ENCODE measurements at places on chromosomes 4 and X. TPM values are rescaled to one million over a fixed set of nuclear protein-coding genes. Genes with fewer than 3 reads are reported as not detected.

RASL11B gene
- total RNA-seq = not detected

CYLC1 gene
- not detected for total RNA-seq

UGT2B7 gene
- not detected for total RNA-seq

TMPRSS11A gene
- total RNA-seq = not detected

WDR17 gene
- 0.52 TPM for total RNA-seq

SPANXN1 gene
- total RNA-seq = not detected

TRIM2 gene
- 43.7 TPM for total RNA-seq

FAM241A gene
- total RNA-seq = 0.03 TPM

CT47B1 gene
- total RNA-seq = not detected

ZNF595 gene
- 9.2 TPM for total RNA-seq

TMEM255A gene
- 0.41 TPM for total RNA-seq

REELD1 gene
- not detected for total RNA-seq

PRPS2 gene
- total RNA-seq = 47.3 TPM

XAGE2 gene
- not detected for total RNA-seq

USP17L22 gene
- total RNA-seq = not detected

TNIP3 gene
- not detected for total RNA-seq

N4BP2 gene
- 5.1 TPM for total RNA-seq

GASK1B gene
- total RNA-seq = 44.9 TPM

DNA sequence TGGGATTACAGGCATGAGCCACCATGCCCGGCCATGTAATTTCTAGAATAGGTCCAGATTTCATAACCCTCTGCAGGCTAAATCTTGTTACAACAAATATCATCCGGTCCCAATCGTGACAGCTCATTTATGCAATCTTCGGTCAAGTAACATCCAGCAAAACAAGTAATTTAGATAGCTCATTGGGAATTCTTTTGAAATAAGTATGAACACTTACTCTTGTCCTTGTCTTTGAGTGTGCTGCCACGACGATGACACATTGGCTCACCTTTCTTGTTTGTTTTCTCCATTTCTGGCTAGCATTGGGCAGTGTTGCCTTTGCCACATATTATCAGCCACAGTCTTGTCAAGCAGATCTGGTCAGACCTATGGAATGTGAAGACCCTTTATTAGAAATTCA lies 92.0 kb downstream of the PHEX start:
- peak; percentile 44 for DNase-seq

GRCh38 chr4:109434007-109434971 lies 674 bp downstream of the SEC24B start:
- DNase-seq = peak; percentile 33

DNA sequence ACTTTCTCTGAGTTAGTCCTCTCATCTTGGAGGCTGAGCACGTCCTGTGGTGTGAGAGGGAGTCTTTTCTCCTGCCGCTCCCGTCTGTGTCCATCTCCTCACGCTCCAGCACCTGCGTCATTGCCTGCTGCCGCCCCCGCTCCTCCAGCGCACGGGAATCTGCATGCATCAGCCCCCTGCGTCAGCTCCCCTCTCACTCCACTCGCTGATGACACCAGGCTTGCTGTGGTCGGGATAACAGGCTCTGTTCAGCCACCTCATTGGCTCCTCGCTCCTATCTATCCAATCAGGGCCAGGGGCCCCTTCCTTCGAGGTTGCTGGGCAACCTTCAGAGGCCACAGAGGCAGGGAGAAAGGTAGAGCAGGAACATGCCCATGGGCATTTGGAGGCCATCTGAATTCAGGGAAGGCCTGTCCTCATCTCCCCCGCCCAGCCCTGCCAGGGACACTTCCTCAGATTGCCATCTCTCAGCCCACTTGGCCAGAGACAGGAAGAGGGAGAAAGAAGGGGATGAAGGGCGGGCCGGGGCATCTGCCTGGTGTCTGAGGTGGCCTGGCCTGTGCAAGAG lies 9.3 kb downstream of the ZNF185 start:
- no peak for DNase-seq

GRCh38 chrX:132444936-132445335 lies 43.9 kb downstream of the MBNL3 start:
- DNase-seq = no peak

DNA sequence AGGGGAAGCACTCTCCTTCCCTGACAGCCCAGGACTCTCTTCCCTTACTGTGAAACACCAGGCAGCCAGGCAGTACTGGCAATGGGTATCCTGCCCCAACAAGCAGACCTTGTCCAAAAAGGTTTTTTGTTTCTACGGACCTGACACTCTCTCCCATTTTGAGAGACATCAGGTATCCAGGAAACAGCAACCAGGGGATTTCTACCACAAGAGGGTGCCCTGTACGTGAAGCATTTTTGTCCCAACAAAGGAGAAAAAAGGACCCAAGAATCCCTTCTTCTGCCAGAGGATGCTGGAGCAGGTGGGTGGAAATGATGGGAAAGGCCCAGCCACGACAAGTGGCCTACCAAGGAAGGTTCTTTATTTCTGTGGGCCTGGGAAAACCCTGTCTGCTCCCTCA lies 65.7 kb upstream of the FGF13 start:
- no peak for DNase-seq

DNA sequence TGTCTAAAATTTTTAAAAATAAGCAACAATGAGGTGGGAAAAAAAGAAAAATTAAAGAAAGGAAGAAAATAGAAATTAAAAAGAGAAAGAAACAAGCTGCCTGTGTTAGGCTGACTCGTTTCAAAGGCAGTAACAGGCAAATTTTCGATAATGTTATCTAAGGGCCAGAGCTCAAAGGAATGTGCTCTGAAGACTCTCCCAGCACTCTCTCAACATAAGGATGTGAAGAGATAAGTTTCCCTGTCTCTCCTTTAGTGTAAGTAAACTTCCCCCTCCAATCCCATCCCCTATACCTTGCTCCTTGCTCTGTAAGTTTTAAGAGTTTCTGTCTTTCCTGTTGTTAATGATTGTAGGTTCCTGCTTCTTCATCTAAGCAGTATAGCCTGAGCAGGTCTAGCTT lies 172.8 kb downstream of the TEX13C start:
- no peak for DNase-seq

- no peak for DNase-seq
Measured at GRCh38 chr4:78138252-78138651, 81.1 kb downstream of the FRAS1 start.

DNA sequence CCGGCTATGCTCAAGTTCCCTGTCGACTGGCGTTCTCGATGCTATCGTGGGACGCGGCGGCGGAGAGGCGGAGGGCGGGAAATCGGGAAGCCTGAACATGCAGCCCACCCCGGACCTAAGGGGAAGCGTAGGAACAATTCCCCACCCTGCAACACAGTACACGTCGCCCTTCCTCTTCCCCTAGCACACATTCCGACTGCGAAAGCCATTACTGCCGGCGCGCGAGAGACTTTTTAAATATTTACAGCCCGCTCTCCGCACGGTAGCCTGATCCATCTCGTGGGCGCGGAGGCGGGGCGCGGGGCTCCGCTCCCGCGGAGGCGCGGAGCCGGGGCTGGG lies 48.1 kb upstream of the BCOR start:
- no peak for DNase-seq

DNA sequence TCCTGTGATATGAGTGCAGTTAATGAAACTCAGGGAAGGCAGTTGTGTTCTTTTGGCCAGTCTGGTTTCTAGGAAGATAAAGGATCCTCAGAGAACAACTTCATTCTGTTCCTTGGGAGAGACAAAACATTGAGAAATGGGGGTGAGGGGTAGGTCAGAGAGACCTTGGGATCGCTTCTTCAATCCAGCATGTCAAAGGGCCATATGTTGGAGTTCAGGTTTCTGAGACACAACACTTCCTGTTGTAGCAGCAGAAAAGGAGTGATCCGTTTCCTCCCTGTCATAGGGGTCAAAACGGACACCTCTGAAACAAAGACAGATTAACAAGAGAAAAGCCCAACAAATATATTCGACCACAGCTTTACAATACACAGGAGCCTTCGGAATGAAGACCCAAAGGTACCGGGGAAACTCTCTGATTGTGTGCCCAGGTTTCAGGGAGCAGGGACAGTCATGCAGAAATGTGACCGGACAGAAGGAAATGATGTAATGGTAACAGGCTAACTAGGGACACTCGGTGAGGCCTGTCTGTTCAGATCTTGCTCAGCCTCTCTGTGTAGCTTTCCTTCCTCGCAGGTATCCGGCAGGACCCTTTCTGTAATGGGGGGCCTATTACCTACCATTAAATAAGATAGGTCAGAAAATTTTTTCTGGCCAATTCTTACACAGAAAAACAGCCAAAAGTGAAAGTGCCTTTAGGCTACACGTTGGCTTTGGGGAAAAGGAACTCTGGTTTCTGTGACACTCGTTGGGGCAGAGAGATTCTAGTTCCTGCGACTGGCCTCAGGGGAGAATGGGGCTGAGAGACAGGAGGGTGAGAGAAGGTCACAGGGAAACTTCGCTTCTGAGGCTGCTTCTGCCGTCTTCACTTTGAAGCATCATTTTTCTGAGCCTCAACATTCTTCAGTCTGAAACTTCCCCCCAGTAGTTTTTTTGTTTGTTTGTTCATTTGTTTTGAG lies 103.3 kb upstream of the TLR3 start:
- DNase-seq = no peak

DNA sequence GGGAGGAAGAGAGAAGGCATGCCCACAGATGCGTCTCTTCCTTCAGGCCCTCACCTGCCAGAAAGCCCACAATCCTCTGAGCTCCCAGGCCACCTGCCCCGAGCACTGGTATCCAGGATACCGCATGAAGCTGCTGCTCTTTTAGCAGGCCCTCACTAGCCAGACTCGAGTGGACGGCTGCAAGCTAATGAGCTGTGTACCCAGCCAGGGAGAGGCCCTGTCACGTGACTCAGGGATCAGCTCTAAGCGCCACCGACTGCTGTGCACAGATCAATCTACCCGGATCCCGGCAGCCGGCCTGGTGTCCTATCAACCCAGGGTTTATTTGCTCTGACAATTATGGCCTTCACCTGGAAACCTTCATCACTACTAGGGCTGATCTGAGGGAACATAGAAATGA lies 39.0 kb downstream of the BCOR start:
- no peak for DNase-seq

- no peak for DNase-seq
Measured at GRCh38 chr4:94531991-94532789, 80.4 kb downstream of the PDLIM5 start.

DNA sequence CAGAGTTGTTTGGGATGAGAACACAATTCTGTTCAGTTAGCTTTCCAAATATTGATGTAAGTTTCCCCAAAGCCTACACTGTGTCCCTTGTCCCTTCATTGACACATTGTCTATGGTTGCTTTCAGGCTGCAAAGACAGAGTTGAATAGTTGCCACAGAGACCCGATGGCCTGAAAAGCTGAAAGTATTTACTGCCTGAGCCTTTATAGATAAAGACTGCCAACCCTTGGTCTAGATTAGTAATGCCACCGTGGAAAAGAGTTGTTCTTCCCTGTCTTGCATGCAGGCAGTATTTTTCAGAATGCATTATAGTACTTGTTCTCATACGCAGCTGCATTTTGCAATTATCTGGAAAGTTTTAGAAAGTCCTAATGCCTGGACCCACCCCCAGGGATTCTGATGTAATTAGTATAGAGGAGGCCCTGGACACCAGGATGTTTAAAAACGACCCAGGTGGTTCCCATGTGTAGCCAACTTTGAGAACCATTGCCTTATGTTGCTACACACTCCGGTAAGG lies 180.8 kb downstream of the FRMPD4 start:
- DNase-seq = no peak

- no peak for DNase-seq
Measured at GRCh38 chr4:2526559-2526958, 9.9 kb upstream of the FAM193A start.

DNA sequence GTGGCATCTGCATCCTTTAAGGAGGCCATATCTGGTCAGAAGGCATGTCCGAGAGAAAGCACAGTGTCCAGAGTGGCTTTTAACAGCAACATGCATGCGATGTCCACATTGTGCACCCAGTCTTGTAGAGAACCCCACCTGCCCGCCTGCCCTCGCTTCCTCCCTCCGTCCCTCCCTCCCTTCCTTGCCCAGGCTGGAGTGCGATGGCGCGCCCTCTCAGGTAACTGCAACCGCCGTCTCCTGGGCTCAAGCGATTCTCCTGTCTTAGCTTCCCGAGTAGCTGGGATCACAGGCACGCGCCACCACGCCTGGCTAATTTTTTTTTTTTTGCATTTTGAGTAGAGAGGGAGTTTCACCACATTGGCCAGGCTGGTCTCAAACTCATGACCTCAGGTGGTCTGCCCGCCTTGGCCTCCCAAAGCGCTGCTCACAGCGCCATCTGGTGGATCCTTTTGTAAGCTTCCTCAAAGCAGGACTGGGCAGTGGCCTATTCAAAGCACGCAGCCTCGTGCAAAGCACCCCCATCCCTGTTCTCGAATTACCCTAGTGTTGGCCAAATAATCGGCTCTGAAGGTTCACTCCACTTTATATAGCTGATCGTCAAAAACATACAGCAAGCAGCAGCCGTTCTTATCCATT lies 15.0 kb downstream of the BRCC3 start:
- no peak for DNase-seq

- no peak for DNase-seq
Measured at GRCh38 chr4:108637856-108638255, 12.5 kb upstream of the OSTC start.

GRCh38 chr4:102501447-102501696 lies 213 bp downstream of the NFKB1 start:
- DNase-seq = no peak

GRCh38 chr4:39469429-39470077 lies 10.7 kb downstream of the LIAS start:
- peak; percentile 82 for DNase-seq

- no peak for DNase-seq
Measured at GRCh38 chr4:35725131-35725530, 519.2 kb downstream of the ARAP2 start.

DNA sequence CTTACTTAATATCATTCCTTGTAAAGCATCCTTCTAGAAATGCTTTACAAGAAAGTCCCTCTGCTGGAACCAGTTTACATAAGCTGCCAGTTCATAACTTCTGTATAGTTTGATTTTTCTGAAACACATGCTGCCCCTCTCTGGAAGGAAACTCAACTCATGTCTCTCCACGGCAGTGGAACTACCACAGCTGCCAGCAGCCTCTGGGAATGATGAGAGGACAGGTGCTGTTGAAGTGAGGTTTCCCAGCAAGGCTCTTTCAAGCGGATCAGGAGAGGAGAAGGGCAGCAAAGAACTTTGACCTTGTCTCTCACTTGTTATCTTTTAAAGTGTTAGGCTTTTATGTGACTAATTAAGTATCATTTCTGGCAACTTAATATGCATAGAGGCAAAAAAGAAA lies 7.3 kb downstream of the GRPR start:
- no peak for DNase-seq

DNA sequence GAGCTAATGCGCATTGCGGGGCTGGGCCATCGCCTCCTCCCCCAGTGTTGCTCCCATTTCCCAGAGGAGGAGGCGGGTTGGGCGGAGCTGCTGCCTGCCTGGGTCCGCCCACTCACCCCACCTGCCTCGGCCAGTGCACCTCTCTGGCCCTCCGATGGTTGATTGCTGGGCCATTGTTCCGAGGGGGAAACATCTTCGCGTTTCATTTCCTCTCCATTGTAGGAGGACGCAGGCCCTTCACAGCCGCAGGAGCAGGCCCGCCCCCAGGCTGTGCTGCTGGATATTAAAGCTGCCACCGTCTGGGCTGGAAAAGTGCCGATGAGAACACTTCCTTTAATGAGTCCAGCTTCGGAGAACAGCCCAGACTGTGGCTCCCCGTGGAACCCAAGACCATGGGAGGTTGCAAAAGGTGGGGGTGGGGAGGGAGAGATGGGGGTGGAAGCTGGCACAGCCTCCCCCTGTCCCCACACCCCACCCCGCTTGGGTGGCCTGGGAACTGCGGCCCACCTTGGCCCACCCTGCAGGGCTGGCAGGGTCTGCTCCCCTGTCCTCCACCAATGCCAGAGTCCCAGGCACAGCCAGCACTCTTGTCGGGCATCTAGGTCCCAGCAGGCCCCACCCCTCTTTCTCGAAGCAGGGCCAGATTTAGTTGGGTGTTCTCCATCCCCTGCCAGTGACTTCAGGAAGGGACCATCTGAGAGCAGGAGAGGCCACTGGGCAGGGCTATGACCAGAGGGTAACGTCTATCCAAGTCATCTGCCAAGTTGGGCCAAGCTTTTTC lies 96.6 kb downstream of the ADRA2C start:
- no peak for DNase-seq
